CD4-positive, alpha-beta T cell treated with Interleukin-17A for 1 hour (primary cell): ENCODE measurements at places on chromosomes 1 and 21.

GRCh38 chr1:245255783-245256182 is 101.0 kb downstream of the KIF26B start:
- no peak for DNase-seq

DNA sequence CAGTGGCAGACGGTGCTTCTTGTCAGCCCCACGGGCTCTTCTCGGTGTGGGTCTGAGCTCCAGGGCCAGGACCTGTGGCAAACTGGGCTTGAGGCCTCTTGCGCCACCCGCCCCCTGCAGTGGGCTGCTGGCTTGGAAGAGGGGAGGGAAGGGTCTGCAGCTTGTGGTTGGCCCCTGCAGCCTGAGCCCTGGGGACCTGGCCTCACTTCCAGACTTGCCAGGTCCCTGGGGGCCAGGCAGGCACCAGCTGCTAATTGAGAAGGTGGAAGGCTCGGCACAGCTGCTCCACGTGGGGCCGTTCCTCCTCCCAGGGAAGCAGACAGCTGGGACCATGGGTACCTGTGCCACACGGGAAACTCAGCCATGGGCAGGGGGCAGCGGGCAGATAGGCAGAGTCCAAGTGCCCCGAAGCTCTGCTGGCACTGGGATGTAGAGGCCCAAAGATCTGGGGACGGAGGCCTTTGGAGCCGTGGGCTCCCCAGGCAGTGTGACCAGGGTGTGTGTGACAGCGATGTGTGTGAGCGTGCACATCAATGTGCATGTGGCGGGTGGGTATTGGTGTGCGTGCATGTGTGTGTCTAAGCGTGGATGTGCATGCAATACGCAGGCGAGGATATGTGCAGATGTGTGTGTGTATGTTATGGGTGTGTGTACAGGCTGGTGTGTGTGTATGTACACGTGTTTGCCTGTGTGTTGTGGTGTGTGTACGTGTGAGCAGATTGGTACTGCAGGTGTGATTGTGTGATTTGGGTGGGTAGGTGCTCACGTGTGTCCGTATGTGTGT is 39.3 kb downstream of the TP73 start:
- no peak for DNase-seq

DNA sequence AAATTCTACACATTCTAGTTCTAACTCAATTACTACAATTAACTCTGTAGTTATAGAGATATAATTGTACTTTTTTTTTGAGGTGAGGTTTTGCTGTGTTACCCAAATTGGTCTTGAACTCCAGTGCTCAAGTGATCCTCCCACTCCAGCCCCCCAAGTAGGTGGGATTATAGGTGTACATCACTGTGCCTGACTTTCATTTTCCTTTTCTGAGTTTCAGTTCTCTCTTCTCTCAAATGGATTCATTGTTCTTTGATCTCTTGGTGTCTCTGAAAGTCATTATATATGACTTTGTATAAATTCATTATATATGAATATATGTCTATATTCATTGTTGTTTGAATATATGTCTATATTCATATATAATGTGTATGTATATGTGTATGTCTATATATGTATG is 74.0 kb upstream of the GALNT2 start:
- DNase-seq = no peak

- DNase-seq = no peak
These were observed 338.0 kb downstream of the MATN1 start for GRCh38 chr1:30385246-30385995.

DNA sequence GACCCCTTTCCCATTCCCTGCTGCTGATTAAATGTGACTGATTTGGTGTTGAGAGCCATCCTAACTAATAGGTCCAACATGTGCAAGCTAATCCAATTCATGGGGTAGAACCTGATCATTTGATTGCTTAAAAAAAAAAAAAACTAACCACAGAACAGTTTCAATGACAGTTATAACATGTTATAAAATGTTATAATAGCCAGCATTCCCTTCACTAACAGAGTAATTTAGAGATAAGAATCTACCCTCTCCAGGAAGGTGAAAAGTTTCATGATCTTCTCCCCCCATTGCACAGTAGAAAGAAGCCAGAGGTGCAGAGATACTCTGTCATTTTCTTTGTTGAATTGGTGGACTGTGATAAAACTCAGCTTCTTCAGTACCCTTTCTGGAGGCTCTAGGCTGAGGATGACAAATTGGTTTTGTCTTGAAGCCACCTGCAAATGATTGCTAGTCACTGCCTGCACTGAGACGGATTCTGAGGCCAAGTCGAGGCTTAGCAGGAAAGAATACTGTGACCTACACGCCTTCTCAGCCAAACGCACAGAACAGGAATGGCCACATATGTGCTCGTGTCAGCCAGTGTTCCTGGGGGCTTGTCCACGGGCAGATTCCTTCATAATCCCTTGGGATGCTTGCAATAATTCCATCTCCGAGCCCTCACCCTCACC is 215.7 kb upstream of the IRF2BP2 start:
- DNase-seq = no peak

GRCh38 chr1:202974856-202975255 is 7.8 kb upstream of the CYB5R1 start:
- no peak for DNase-seq

- no peak for DNase-seq
These were observed 3.5 kb upstream of the RAP1GAP start for GRCh38 chr1:21672478-21673276.

- DNase-seq = no peak
These were observed 171.1 kb upstream of the LHX8 start for GRCh38 chr1:74963120-74963519.

GRCh38 chr1:170067253-170067819 is 7.2 kb downstream of the KIFAP3 start:
- DNase-seq = no peak

- DNase-seq = no peak
These were observed 82.4 kb upstream of the SMYD2 start for GRCh38 chr1:214198571-214198970.

- DNase-seq = no peak
These were observed 377.8 kb downstream of the USH2A start for GRCh38 chr1:216045400-216045799.

DNA sequence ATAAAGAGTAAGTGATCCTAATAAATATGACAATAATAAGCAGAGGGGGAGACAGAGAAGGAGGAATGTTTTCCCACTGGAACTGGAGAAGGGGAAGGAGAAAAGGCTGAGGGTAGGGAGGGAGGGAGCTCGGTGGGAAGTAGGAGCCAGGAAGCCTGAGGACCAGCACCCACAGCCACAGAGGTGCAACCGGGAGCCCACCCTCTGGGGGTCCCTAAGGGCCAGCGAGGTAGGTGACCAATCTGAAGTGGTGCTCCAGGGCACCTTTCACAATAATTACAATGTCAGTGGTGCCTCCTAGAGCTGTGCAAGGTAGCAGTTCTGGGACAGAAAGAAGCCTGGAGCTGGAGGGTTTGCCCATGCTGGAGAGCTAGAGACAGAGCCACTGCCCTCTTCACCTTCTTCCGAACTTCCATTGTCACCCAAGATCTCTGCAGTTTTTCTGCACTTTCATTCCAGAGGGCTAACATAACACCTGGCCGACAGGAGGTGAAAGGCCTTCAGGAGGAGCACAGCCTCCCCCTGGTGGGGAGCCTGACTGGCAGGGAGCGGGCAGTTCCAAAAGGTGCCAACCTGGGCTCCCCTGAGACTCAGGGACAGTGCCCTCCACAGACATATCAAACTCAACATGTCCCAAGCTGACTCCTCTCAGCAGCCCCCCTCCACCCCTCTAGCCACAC is 4.1 kb upstream of the AHCYL1 start:
- DNase-seq = peak; percentile 25

DNA sequence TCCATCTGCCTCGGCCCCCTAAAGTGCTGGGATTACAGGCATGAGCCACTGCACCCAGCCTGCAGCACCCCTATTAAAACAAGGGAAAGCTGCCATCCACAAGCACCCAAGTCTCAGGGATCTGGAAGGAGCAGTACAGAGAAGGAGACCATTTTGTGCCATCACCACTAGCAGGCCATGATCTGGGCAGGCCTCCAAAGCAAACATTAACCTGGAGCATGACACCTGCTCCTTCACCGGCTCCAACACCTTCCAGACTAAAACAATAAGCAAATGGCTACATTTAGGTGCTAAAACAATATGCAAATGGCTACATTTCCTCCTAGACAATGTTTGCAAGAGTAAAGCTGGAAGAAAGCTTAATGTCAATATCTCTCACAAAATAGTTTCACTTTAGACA is 16.7 kb downstream of the MEAF6 start:
- no peak for DNase-seq

- DNase-seq = peak; percentile 35
These were observed 22.2 kb downstream of the SLC25A33 start for GRCh38 chr1:9561429-9561828.

- DNase-seq = no peak
These were observed 72.2 kb upstream of the GJB5 start for GRCh38 chr1:34682452-34683223.

DNA sequence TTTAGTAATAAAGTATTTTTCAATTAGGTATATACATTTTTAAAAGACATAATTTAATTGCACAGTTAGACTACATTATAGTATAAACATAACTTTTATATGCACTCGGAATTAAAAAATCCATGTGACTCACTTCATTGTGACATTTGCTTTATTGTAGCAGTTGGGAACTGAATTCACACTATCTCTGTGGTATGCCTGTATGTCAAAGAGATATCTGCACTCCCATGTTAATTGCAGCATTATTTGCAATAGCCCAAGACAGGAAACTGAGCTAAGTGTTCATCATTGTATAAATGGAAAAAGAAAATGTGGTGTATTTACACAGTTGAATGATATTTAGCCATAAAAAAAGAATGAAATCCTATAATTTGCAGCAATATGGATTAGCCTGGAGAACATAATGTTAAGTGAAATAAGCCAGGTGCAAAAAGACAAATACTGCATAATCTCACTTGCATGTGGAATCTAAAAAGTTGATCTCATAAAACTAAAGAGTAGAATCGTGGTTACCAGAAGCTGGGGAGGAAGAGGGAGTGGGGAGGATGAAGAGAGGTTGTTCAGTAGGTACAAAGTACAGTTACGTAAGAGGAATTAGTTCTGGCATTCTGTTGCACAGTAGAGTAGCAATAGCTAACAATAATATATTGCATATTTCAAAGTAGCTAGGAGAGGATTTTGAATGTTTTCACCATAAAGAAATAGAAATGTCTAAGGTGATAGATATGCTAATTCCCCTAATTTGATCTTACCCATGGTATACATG is 64.8 kb downstream of the DPT start:
- DNase-seq = no peak

DNA sequence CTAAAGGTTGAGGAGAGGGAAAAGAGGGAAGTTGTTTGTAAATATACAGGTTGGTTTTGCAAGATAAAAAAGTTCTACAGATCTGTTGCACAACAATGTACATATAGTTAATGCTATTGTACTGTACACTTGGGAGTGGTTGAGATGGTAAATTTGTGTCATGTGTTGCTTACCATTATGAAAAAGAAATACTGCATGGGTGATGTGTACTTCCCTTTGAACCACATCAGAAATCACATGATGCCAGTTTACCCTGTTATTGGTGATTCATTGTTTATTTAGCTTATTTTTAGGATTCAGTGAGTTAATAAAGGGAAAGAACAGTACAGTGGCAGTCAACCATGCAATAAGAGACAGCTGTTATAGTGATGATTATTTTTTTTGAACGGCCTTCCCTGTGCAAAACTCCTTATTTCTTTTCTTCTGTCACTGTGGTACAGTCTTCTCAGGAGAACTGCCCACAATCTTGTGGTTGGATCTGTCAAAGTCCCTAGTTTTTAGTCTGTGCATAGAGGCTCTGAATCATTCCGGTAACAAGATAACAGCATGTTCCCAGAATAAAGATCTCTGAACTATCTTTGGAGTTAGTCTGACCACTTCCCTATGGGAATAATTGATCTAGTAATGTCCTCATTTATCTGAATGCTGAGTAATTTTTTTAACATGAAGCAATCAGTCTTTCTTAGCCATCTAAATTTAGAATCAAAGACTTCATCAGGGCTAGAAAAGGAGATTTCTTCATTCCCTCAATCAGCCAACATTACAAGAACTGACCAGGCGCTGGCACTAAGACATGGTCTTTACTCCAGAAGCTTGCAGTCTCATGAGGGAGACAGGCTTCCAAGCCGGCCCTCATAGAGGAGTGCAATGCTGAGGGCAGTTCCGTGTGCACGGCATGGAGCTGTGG is 84.2 kb downstream of the SH3GLB1 start:
- DNase-seq = no peak

GRCh38 chr1:16938351-16939321 is 16.9 kb downstream of the CROCC start:
- no peak for DNase-seq

GRCh38 chr1:236844499-236845271 is 49.6 kb downstream of the MTR start:
- DNase-seq = no peak

DNA sequence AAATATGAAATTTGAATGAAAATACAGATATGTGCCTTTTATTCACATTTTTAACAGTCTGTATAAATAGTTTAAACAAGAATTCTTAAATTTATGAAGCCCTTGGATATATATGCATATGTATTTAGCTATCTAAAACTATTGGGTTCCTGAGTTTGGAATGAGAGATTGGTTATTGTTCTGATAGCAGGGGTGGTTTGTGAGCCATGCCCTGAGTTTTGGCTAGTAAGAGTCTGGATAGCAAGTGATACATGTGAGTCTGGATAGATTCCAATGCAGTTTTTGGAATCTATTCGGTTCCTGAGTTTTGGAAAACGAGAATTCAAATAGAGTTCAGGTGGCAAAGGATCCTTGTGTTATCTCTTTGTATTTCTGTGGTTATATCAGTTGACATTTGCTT is 2.8 kb downstream of the MAN1A2 start:
- no peak for DNase-seq

- no peak for DNase-seq
These were observed 179.3 kb upstream of the ZNF644 start for GRCh38 chr1:91201176-91201575.

DNA sequence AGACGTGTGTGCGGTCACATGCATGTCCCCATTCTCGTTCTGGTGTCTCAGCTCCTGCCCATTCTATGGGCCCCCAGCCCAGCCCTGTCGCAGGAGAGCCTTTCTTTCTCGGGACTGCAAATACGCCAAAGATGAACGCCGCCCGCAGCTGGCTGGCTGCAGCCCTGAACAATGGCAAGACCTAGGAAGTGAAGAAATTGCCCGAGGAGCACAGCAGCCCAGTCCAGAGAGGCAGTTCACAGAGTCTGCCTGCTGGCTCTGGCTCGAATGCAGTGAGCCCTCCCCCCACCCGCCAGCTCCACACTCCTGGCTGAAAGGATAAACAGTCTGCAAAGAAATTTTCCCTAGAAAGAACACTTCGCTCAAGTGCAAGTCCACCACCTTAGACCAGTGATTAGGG is 23.3 kb downstream of the PAX7 start:
- DNase-seq = no peak

GRCh38 chr1:39898648-39899603 is 2.8 kb downstream of the MYCL start:
- DNase-seq = no peak

GRCh38 chr1:197319631-197320030 is 51.6 kb downstream of the CRB1 start:
- DNase-seq = peak; percentile 13

- no peak for DNase-seq
These were observed 29.7 kb upstream of the TNFRSF1B start for GRCh38 chr1:12136916-12137610.

DNA sequence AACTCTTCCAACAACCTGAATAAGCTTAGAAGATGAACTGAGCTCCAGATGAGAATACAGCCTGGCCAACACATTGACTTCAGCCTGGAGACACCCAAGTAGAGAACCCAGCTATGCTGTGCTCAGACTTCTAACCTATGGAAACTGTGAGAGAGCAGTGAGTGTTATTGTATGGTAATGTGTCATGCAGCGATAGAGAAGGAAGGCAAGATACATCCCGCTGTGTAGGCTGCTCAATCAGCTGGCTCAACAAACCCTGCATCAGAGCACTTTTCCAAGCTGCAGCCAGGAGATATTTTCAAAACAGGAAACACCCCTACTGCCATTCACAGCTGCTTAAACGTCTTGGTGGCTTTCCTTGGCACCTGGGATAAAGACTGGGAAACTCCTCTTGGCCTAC is 321.3 kb downstream of the SIPA1L2 start:
- no peak for DNase-seq
